Stimulated activated CD8-positive, alpha-beta memory T cell treated with anti-CD3 and anti-CD28 coated beads, Interleukin-4, amount 100 ng/mL, for 1 hour (primary cell): ENCODE measurements at places on chromosomes 2 and 18.

DNA sequence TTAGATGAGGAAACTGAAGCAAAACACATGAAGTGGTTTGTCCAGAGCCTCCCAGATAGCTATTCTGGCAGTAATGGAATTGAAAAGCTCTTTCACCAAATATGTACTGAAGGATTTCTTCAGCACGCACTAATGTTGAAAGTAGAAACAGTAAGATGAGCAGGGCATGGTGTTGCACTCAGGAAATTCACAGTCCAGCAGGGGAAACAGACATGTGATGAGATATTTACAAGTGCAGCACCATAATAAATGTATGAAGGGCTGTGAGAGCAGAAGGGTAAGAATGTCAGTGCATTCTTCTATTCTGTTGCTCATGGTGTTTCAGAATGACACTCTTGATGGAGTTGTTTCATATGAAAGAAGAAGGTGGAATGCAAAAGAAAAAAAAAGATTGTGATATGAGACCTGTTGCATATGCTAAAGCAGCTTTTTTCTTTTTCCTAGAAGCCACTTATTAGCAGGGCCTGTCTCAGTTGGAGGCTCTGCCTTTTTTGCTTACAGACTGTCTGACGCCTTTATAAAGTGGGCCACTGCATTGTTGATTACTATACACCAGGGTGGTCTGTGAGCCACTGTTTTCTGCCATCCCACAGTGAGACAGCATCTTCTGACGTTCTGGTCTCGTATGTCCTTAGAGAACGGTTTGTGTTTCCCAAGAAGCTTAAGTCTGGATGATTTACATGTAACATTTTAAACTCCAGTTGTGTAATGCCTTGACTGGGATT is 516.9 kb downstream of the ARHGAP15 start:
- DNase-seq, result no peak

- no peak for DNase-seq
These were observed 166.8 kb upstream of the ID2 start for GRCh38 chr2:8514796-8515758.

DNA sequence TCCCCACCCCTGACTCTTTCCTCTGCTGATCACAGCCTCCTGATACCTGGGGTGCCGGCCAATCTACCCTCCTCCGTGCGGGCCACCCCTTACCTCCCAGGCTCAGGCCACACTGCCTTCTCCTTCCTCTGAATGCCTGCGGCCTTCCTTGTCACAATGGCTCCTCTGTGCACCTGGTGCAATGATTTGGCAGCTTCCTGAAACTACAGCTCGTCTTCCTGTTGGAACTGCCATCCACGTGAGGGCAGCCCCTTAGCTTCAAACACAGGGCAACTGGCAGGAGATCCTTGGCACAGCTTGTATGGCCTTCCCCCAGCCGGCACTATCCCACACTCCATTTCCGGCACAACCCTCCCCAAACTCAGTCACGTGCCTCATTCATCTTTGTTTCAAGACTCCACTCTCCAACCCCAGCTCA is 69.0 kb downstream of the STPG4 start:
- DNase-seq, result no peak

- no peak for DNase-seq
These were observed 5.5 kb upstream of the MROH2A start for GRCh38 chr2:233772583-233772982.

- no peak for DNase-seq
These were observed 89.1 kb downstream of the ZEB2 start for GRCh38 chr2:144430722-144431391.

GRCh38 chr18:60560071-60560470 is 187.5 kb upstream of the MC4R start:
- no peak for DNase-seq

- DNase-seq, result no peak
These were observed 2.7 kb upstream of the CCBE1 start for GRCh38 chr18:59699750-59700534.
